Dermis blood vessel endothelial cell (primary cell): ENCODE measurements at places on chromosomes 13 and 19. TPM values are rescaled to one million over a fixed set of nuclear protein-coding genes. Genes with fewer than 3 reads are reported as not detected.

- DNase-seq, result no peak
Measured at GRCh38 chr19:31092274-31092673, 257.0 kb downstream of the TSHZ3 start.

DNA sequence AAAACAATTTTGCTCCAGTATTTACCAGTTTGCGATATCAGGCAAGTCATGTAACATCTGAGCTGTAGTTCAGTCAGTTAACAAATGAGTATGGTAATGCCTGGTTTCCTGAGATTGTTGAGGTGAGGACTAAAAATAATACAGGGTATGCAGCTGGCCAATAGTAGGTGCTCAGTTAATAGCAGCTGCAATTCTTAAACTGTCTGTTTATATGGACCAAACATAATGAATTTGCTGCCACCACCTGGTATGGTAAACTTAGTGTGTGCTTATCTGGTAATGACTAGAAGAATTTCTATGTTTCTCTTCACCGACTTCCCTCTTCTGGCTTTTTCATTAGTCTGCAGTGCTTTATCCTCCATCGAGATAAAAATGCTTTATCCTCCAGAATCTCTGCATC, 9.1 kb downstream of the ZMYM2 start:
- peak; percentile 52 for DNase-seq

ZNF497 gene
- 1.3 and 2.9 TPM in 2 replicates for total RNA-seq

GRCh38 chr19:2089727-2090053, 6.4 kb downstream of the MOB3A start:
- no peak for DNase-seq

DNA sequence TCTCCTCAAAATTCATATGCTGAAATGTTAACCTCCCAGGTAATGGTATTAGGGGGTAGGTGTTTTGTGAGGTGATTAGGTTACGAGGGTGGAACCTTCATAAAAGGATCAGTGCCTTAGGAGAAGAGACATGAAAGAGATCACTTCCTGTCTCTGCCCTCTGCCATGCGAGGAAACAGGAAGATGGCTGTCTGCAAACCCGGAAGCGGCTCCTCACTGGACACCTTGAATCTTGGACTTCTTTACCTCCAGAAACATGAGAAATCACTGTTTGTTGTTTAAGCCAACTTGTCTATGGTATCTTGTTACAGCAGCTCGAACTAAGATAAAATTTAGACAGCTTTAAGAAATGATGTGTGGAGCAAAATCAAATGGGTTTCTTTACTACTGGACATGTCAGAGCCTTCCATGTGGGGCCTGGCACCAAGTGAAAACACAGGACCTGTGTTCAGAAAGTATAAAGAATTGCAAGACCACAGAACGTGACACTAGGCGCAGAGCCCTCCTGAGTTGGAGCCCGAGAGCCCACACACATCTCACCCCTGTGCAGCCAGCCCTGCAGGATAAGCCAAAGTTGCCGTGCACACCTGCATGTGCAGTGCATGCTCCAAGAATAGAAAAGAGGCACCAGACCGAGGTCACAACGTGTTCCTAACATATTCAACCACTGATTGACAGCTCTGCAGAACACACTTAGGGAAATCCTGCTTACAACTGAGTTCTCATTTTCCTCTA, 112.5 kb upstream of the UQCRFS1 start:
- DNase-seq, result no peak

GRCh38 chr13:96053003-96053703, at the start of gene UGGT2:
Gene UGGT2, minus strand, starts transcription at chr13:96053401. Its CDS starts 89 bp downstream, at chr13:96053312.
- peak; percentile 94 for DNase-seq

DNA sequence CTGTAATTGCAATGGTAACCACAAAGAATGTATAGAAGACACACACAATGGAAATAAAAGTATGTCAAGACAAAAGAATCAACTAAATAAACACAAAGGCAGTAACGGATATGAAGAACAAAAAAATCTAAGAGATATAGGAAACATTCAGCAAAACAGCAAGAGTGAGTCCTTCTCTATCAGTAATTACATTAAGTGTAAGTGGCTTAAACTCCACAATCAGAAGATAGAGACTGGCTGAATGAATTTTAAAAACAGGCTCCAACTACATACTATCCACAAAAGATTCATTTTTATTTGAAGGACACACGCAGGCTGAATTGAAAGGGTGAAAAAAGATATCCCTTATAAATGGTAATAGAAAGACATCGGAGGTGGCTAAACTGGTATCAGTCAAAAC, 19.5 kb downstream of the ZNF616 start:
- no peak for DNase-seq

DNA sequence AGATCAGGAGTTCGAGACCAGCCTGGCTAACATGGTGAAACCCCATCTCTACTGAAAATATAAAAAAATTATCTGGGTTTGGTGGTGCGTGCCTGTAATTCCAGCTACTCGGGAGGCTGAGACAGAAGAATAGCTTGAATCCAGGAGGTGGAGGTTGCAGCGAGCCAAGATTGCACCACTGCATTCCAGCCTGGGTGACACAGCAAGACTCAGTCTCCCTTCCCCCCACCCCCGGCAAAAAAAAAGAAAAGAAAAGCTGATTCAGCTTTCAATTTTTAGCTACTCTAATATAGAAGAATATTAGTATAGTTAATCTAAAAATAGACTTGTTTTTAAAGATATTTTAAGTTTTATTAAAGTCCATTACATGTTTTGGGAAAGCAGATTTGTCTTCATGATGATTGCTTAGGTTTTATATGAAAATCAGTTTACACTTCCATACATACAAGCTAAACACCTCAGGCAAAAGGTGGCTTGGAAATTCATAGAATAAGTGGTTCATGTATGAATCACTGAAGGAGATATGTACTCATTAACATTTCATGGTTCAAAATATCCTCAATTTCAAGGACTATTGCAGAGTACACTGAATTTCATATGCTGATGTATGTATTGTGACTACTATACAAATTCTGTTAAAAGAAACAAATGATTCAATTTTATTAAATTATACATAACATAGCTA, 165.2 kb downstream of the TDRD3 start:
- no peak for DNase-seq

DNA sequence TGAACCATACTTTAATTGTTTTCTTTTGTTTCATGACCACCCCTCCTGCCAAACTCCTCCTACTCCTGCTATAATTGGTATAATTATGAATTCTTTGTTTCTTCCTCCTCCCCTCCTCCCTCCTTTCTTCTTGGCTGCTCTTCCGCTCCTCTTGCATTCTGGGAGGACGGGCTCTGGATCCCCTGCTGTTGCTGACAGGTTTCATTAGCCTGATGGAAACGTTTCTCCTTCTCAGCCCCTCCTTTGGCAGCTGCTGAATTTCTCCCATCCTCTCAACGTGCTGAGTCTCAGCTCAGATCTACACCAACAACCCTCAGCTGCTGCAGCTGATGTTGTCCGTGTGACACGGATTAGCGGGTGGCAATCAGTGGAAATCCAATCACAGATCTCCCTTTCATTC, 97.1 kb upstream of the UBAC2 start:
- DNase-seq, result no peak

HIPK4 gene
- under 0.01 and 0.05 TPM in 2 replicates for total RNA-seq
